ENCODE measurements at places on chromosomes 1 and 21.
A peak's percentile ranks its signal among the peaks of the same experiment; 100 is the strongest.

DNA sequence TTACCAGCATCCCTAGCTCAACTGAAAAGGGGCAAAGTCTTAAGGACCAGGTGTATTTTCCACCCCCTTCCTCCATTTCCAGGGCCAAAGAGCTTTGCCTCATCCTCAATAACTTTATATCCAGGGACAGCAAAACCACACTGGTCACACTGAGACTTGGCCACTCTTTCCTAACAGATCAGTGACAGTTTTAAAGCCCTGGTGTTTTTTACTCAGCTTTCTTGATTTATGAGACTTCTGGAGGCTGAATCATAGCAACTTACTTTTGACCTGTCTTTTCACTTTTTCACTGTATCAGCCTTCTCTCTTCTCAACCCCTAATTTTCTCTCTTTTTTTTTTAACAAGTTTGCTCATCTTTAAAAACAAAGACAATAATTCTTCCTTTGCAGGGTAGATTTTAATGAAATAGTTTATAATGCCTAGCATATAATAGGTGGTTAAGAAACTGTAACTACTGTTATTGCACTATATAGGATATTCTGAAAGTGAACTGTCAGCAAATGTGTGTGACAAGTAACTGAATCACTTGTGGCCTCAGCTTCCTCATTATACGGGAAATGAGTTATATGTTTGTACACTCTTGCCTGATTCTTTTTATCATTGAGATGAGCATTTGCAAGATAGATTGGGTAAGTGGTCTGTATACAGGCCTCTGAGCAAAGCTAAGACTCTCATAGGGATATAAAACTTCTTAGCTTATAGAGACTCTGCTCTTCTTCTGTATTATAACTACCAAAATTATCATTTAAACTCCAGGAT, 19.7 kb upstream of the DYNLT5 start:
- DNase-seq: no peak

- DNase-seq: no peak
Observed at GRCh38 chr1:56396581-56396980, 182.8 kb downstream of the PLPP3 start.

DNA sequence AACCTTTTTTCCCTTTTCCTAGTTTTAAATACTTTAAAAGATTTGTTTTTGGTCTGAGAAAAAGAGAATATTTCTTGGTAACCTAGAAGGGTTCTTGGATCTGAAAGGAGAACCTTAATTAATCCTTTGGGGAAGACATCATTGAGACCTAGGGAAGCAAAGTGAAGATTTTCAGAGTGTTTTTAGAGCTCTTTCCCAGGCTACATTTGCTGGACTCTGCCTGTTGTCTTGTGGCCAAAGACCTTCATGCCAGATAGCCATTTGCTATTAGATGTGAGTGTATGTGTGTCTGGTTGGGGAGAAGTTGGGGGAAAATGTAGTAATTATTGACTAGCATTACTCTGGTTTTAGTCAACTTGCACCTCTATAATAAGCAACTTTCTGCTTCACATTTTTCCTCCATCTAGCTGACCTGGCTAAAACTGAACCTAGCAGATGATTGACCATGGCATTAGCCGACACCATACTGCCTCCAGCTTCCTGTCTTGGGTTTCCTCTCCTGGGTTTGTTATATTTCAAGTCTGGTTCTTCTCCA, 239.1 kb downstream of the USP25 start:
- DNase-seq: no peak

DNA sequence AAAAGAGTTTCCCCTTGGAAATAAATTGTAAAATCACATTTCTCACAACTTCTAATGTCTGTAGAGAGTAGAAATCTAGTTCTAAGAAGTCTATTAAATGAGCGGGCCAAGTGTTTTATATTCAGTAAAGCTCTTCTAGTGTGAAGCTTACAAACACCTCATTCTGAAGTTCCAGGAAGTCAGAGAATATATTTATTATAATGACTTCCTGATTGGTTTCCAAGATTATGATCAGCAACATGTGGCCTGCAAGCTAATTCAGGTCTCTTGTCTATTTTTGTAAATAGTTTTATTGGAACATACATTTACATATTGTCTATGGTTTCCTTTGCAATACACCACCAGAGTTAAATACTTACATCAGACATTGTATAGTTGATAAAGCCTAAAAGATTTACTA, 603.9 kb downstream of the AMY1C start:
- no peak for DNase-seq

DNA sequence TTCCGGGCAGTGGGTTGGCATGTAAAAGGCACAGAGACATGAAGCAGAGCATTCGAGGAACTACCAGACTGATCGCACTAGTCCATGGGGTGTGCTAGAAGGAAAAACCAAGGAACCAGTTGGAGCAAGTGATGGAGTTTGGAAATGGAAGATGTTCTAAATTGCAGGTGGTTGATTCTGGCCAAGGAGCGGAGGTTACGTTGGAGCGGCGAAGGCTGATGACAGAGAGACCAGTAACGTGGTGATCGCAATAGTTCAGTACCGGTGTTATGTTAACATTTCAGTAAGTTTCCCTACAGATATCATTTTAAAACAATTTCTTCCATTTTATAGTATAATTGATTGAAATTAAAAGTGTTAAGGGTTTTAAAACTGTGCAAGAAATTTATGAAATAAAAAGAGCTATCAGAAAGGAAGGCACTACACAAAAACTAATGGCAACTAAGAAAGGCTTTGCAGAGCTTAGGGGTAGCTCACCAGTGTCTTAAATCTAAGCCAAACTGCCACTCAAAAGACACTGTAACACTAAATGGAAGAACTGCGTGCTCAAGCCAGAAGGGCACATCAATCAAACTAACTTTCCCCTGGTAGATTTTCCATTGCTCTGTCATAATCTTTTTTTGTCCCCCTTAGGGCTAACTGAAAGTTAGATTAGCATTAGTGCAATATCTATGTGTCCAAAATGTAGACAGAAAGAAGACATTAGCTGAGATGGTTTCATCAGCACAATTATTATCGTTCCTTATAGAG, 11.3 kb upstream of the HEATR1 start:
- no peak for DNase-seq

GRCh38 chr1:107262467-107263286, 121.8 kb downstream of the NTNG1 start:
- no peak for DNase-seq

DNA sequence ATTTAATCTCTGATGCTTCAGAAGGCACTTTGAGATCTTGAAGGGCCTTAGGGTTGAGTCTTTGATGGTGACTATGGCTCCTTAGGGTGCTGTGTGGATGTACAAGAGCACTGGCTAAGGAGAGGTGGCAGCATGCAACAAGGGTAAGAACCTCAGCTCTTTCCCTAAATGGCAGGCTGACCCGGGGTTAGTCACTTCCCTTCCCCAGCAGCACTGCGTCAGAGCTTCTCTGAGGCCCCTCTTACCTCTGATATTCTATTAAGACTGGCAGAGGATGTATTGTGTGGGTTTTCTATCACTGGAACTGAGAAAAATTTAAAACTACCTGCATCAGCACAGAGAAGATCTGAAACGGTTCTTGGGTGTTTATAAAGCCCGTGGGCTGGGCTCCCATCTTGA, 11.8 kb downstream of the C1orf116 start:
- DNase-seq: no peak

- DNase-seq: no peak
Observed at GRCh38 chr1:78401148-78401547, 89.6 kb upstream of the PTGFR start.

GRCh38 chr21:21387916-21388315, 389.7 kb downstream of the NCAM2 start:
- DNase-seq: no peak

- no peak for DNase-seq
Observed at GRCh38 chr1:59017501-59018231, 233.8 kb upstream of the JUN start.

DNA sequence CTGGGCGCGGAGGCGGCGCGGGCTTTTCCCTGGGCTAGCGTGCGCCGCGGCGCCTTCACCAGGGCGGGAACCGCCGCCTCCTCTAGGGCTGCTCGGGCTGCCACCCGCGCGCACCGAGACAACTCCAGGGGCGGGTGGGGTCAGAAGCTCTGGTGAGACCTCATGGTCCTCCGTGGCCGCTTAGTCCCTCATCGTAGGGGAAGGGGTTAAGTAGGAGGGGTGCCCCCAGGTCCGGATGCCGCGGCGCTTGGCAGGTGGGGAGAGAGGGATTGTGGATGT, 559 bp downstream of the SERTAD4 start:
- DNase-seq: peak; percentile 52

DNA sequence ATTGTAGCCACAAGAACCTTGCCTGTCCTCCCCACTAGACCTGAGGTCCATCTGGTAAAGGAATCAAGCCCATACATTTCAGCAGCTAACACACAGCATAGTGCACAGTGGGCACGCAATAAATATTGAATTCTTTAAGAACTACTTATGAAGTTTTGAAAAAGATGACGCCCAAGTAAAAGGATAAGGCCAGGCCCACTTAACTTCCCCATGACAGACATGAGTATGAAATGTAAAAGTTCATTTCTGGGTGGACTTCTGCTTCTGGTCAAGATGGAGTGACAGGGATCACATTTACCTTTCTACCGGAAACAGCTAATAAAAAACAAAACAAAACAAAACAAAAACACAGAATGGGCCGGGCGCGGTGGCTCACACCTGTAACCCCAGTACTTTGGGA, 25.4 kb downstream of the SORT1 start:
- no peak for DNase-seq

GRCh38 chr21:31895077-31895835, 22.4 kb downstream of the HUNK start:
- DNase-seq: no peak

DNA sequence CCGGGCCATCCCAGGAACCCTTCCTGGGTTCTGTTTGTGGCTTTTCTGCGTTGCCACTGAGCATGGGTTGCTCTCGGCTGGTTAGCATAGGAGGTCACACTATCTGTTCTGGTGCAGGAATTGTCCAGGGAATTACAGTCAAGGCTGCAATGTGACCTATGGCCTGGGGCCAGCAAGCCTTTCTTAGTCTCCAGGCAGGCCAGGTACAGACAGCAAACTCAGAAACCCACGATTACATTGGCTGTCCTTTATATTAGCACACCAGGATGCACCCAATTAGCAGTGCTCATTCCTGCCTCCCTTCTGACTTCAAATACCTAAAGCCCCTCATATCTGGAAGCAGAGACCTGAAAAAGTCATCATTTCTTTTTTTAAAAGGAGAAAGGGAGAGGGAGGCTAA, 55.2 kb downstream of the CD247 start:
- DNase-seq: no peak

- DNase-seq: no peak
Observed at GRCh38 chr21:44052830-44053226, 40.7 kb downstream of the TRAPPC10 start.

GRCh38 chr1:69846267-69846666, 278.5 kb downstream of the LRRC7 start:
- DNase-seq: no peak

GRCh38 chr21:38249696-38250278, 7.0 kb upstream of the KCNJ15 start:
- no peak for DNase-seq

DNA sequence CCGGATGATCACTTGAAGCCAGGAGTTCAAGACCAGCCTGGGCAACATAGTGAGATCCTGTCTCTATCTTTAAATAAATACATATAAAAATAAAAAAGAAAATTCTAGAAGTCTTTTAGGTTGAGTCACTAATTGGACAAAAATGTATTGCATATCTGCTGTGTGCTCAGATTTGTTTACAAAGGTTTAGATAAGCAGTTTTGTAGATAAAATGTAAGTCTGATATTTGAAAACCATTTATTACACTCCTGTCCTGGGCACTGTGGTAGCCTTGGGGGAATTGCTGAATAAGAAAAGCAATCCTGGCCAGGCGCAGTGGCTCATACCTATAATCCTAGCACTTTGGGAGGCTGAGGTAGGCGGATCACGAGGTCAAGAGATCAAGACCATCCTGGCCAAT, 11.6 kb downstream of the GMEB1 start:
- no peak for DNase-seq

GRCh38 chr1:14625572-14625971, 27.1 kb downstream of the KAZN start:
- DNase-seq: no peak

DNA sequence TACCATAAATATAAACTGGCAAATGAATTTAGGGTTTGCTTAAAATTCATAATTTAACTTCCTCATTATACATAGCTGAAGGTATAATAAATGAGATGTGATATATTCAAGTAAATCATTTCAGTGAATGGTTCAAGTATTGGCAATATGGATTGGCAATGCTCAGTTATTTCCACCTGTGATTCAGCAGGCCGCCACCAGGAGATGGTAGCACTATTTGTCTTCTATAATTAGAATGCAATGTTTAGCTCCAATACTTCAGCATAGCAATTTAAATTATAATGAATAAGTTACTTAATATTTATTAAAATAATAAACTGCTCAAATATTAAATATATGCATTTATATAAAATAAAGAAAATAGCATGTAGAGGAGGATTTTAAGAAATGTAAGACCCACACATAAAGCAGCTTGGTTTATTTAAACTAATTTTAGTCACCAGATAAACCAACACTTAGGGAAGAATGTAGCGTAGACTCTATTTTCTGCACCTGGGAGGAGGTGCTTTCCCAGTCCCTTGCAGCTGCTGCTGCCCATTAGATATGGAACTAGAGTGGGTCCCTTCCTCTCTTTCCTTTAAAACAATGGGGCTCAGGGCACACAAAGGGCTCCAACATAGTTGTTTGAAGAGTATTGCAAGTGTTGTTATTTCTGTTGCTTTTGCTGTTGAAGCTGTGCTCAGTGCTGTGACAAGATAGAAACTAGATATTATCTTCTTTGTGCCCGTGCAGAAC, 62.1 kb downstream of the PLPPR4 start:
- DNase-seq: no peak

- peak; percentile 87 for DNase-seq
Observed at GRCh38 chr1:6460301-6461050, 5.5 kb downstream of the TNFRSF25 start.

- DNase-seq: peak; percentile 61
Observed at GRCh38 chr1:44406737-44407429, 1.8 kb downstream of the RNF220 start.

- DNase-seq: no peak
Observed at GRCh38 chr1:236035681-236036101, 29.2 kb downstream of the NID1 start.

DNA sequence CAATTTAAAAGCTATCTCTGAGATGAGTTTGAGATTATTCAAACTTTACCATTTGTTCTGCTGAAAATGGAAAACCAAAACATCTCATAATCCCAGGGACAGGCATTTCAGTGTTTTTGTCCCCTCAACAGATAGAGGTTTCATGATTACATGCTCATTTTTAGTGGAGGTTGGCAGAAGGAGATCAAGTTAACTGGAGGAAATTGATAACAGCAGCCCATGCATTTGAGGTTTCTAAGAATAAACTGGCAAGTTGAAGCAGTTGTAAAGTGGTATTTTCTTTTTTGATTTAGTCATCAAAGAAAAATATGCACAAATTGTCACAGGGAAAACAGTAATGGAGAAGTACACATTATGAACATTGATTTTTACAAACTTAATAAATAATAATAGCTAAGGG, 205.8 kb downstream of the PLA2G4A start:
- no peak for DNase-seq

GRCh38 chr1:110223581-110223980, 13.5 kb downstream of the KCNC4 start:
- DNase-seq: no peak

GRCh38 chr1:54051933-54052430, 1.0 kb downstream of the TMEM59 start:
- DNase-seq: no peak

GRCh38 chr1:8213136-8213535, 104.8 kb upstream of the SLC45A1 start:
- DNase-seq: no peak

All from GM20000 (cell line).